ENCODE measurements at places on chromosomes 5 and 9. TPM values are rescaled to one million over a fixed set of nuclear protein-coding genes. Genes with fewer than 3 reads are reported as not detected.

Gene NXNL2
- not detected for total RNA-seq

Gene ENG
- total RNA-seq, result 125 TPM

Gene TXNDC8
- total RNA-seq, result not detected

DNA sequence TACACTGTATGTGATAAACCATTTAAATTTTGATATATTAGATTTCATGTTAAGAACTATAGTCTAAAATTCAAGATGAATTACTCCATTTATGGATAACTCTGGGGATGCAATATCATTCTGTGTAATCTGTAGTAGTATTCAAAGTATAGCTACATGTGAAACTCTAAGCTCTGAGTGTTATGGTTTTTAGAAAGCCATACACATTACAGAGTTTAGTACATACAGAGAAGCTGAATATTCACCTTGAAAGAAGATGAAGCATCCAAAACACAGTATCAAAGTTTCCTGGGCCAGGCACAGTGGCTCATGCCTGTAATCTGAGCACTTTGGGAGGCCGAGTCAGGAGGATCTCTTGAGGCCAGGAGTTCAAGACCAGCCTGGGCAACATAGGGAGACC is 25.0 kb downstream of the ABHD17B start:
- H3K27ac ChIP-seq, result no peak overlapping the region
- H3K27me3 ChIP-seq, result no peaks in the 10 kb centered on the region
- no peak overlapping the region for H3K4me3 ChIP-seq
- H3K36me3 ChIP-seq, result no peaks in the 10 kb centered on the region

- H3K4me1 ChIP-seq, result no peaks in the 10 kb centered on the region
- no peak overlapping the region for H3K27ac ChIP-seq
- H3K36me3 ChIP-seq, result no peaks in the 10 kb centered on the region
- no peak for DNase-seq
- no peaks in the 10 kb centered on the region for H3K27me3 ChIP-seq
- no peak overlapping the region for H3K4me3 ChIP-seq
Observed at GRCh38 chr5:96439477-96440184, 6.6 kb upstream of the PCSK1 start.
